Neuronal stem cell (in vitro differentiated cells): ENCODE measurements at places on chromosomes 3 and 15.

GRCh38 chr3:123096731-123097130 lies 29.9 kb downstream of the PDIA5 start:
- DNase-seq: no peak

GRCh38 chr3:155423526-155424322 lies 130.2 kb upstream of the STRIT1 start:
- DNase-seq: no peak

DNA sequence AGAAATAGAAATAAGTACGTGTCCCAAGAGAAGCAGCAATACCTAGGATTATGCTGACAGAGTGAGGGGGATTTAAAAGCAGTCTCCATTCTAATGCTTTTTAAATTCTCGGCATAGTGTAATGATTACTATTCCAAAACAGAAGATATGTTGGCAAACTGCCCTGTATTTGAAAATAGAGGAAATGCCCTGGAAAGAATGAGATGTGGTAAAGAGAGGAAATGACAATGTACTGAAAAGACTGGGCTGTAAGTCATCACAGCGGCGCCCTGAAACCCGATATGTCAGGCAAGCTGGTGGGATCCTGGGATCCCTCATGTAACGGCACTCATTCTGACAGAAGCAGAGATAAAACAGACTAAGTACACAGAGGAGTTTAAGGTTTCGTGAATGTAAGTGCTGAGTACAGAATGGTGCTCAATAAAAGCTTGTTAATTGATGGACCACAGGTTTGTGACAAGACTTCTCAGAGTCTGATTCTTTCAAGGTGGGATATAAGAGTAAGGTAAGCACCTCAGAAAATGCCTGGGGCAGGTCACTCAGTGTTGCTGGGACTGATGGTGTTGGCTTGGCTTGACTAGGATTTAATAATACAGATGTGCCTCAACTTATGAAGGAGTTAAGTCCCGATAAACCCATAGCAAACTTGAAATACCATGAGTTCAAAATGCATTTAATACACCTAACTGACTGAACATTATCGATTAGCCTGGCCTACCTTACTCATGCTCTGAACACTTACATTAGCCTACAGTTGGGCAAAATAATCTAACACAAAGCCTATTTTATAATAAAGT lies 91.4 kb downstream of the NFKBIZ start:
- DNase-seq: peak; percentile 11

DNA sequence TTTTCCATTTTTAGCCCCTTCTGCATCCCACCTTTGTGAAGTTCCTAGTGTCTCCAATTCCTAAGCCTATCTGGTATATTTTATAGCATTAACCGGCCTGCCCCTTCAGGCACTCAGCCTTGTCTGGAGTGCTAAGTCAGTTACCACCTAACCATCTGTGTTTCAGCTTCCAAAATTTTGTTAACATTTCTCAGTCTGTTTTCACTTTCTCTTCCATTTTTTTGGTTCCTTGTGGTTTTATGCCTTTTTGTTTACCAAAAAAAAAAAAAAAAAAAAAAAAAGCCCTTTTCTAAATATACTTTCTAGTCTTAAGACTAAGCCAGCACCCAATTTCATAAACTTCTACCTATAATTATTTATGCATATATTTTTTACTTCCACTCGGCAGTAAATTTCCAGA lies 92.4 kb downstream of the CSNK1G1 start:
- DNase-seq: no peak

DNA sequence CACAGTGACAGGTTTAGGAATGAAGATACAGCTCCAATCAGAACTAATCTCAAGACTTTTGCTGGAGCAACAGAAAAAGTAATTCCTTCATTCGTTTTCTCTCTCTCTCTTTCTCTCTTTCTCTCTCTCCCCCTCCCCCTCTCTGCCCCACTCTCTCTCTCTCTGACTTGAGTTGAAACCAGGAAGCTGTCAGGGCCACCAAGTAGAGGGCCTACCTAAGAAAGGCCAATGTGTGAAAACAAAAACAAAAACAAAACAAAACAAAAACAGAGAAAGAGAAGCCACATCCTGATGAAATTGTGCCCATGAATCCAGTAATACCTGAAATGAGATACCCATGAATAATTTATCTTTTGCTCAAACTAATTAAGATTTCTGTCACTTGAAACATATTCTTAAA lies 72.9 kb downstream of the ATP8B4 start:
- no peak for DNase-seq

- DNase-seq: no peak
Observed at GRCh38 chr3:104510131-104510849, 856.4 kb upstream of the ALCAM start.

DNA sequence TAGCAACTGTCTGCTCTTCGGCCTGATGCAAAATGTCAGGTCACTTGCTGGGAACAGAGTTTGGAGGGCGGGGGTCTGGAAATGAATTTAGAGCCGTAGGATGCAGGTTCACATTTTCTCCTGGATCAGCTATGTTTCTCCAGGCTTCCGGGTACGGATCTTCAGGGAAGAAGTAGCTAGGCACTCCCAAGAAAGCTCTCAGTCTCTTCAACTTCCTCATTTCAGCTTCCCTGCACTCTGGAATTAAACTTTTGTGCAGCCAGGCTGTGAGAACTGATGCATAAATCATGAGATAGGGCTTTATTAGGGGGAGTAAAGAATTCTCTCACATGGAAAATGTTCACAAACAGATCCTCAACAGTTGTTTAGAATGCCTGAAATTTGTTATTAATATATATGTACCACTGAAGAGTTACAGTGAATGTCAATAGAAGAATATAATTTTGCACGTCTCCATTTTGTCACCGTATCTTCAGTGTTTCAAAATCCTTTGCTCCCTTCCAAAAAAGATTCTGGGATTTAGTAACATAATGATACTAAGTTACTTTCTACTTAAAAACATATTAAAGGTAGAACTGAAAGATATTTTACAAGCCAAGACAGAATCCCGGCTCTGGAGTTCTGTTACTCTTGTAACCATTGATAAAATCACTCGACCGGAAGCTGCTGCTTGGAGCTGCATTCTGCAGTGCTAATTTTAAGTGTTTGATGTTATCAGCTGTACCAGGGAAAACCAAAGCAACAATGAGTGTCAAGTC lies 178.5 kb upstream of the P2RY1 start:
- DNase-seq: peak; percentile 24

- DNase-seq: no peak
Observed at GRCh38 chr3:194370753-194371152, 1.2 kb upstream of the LRRC15 start.

- peak; percentile 45 for DNase-seq
Observed at GRCh38 chr3:194089357-194090177, 46.4 kb upstream of the HES1 start.

GRCh38 chr3:196517919-196518318 lies 2.8 kb upstream of the SMCO1 start:
- DNase-seq: no peak

- no peak for DNase-seq
Observed at GRCh38 chr3:188034989-188035388, 119.0 kb upstream of the LPP start.

GRCh38 chr3:63872135-63872924 lies 8.7 kb downstream of the ATXN7 start:
- no peak for DNase-seq

DNA sequence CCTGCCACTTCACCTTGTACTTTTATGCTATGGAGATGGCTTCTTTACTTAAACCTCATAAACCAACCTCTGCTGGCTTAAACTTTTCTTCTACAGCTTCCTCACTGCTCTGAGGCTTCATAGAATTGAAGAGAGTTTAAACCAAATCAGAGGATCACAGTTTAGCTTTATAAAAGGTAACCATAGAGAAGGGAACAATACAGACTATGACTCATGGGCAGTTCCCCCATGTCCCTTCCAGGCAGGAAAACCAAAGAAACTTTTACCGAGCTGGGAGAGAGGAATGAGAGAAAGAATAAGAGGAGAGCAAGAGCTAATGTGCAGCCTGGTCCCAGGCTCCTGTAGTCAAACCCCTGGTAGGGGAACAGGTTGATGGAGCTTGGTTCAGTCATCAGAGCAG lies 53.9 kb upstream of the NEDD4 start:
- no peak for DNase-seq

GRCh38 chr3:45367453-45367871 lies 20.9 kb upstream of the LARS2 start:
- DNase-seq: no peak

DNA sequence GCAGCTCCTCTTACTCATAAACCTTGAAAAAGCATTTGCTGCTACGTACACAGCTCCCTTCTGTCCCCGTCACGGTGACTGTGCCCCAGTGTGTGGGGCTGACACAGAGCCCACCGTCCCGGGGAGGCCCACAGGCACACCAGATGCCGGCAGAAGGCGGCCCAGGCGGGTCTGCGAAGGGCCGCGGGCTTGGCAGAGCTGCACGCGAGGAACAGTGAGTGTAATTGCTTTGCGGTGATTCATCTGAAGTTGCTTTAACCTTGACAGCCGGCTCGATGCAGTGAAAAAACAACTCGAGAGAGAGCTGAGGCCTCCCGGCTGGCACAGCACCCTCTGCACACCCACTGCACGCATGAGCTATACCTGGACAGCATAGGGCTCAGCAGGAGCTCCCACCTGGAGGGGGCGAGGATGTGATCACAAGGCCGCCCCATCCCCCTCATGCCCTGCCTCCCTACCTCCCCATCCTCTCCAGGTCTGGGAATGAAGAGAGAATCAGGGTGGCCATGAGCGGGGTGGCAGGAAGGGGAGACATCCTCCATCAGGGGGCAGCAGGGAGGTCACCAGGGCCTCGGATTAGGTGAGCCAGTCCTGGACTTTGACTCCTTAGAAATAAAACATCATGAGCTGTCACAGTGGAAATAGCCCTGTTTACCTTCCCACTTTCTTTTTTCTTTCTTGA lies 172.7 kb downstream of the MEGF11 start:
- DNase-seq: no peak

DNA sequence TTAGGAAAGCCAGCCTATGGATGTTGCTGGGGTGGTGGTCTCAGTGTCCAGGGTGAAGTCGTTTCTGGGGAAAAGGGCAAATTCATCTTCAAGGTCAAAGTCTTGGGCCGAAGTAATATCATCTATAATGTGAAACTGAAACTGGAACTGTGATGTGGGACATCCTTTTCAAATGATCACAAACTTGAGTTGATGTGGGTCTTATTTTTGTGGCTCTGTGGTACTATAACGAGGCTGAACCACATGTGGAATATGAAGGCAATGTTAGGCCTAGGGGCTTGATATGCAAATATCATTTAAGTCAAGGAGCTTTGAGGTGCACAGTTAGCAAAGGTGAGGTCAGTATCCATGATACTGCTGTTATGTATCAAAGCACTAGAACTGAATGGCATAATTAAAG lies 1.5 kb upstream of the CD200R1L start:
- DNase-seq: no peak

GRCh38 chr15:88609344-88610090 lies 11.6 kb upstream of the AEN start:
- DNase-seq: no peak

DNA sequence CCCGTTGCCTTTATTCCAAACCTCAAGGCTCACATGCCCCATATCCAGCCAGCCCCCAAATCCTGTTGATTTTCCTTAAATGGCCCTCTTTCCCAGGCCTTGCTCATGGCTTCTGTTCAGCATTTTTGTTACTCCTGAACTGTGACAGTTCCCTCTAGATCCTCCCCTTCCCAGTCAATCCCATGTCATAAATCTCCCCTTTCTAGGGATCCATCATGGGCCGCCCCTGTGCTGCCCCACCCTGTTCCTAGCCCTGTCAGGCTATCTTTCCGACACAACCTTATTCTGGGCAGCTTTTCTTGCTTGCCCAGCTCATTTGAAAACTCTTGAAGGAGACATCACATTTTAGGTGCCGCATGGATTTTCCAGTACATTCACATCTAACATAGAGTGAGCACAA lies 84.8 kb downstream of the TLE3 start:
- no peak for DNase-seq

- no peak for DNase-seq
Observed at GRCh38 chr15:48965972-48966371, 2.3 kb upstream of the SHC4 start.

- no peak for DNase-seq
Observed at GRCh38 chr15:94206463-94207167, 24.7 kb upstream of the MCTP2 start.

GRCh38 chr3:114846779-114847178 lies 300.3 kb downstream of the ZBTB20 start:
- no peak for DNase-seq

- DNase-seq: no peak
Observed at GRCh38 chr3:179336345-179336929, 11.1 kb upstream of the MFN1 start.

DNA sequence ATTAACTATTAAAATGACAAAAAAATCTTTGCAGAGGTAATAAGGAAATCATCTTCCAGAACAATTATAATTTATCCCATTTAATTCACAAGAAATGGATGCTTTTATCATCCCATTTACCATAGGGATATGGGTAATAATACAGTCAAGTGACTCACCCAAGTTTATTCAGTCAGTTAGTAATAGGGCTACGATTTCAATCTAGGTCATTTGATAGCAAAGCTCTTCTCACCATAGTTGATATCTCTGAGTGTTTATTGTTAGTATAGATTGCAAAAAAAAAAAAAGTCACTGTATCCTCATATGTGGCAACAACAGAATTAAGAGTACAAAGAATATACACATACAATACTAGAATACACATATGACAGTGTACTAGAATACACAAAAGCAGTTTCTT lies 797.1 kb downstream of the ROBO1 start:
- DNase-seq: no peak

GRCh38 chr3:177811112-177811511 lies 613.8 kb upstream of the TBL1XR1 start:
- no peak for DNase-seq

DNA sequence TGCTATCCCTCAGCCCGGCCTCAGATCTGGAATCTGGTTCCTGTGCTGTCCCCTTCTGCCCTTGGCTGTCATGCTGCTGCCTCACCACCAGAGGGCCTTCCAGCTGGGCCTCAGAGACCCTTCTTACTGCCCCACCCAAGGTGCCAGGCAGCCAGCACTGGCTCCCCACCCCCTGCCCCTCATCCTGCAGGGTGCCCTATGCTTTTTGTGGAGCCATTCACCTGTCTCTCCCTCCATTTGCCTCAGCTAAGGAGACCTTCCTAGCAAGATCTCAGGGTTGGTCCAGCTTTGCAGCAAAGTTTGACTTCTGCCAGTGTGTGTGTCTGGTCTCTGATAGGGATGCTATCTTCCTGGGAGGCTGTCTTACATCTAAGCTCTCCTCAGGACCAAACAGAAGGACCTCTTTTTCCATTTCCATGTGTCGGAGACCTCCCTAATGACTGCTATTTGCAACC lies 1.9 kb upstream of the VWA5B2 start:
- no peak for DNase-seq

DNA sequence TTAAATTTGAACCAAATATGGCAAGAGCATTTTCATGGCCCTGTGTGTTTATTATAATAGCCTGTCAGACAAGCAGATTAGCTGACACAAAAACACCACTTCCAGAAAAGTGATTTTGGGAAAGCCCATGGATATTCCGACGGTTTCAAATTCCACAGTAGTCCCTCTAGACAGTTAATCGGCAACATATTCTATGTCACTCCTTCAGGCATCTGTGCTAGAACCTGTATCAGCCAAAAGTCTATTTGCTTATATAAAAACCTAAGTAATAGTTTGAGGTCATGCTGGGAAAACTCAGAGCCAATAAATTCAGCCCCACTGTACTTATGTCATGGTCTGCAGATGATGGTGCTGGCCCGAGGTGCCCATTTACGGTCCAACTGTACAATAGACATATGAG lies 110.2 kb upstream of the ARHGEF26 start:
- no peak for DNase-seq
